ENCODE measurements at places on chromosomes 2 and 18. TPM values are rescaled to one million over a fixed set of nuclear protein-coding genes. Genes with fewer than 3 reads are reported as not detected.

DNA sequence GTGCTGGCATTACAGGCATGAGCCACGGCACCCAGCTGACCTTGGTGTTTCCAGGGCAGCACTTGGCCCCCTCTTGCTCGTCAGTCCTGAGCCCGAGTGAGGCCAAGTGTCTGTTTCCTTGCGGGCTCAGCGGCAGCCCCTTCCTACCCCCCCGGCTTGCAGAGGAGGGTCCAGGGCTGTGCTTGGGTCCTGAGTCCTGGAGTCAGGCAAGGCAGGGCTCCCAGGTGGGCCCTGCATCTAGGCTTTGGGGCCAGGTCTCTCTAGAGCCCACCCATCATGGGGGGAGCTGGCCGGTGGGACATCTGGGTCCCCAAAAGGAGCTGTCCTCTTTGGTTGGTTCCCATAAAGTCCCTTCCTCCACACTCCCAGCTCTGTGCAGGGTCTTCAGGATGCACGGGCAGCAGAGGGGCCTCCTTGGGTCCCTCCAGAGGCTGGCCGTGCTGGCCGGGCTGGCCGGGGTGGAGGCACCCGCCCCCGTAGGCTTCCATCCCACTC lies 63.7 kb upstream of the HPCAL1 start:
- DNase-seq = no peak

GRCh38 chr2:199307461-199307860 lies 150.3 kb downstream of the SATB2 start:
- no peak for DNase-seq

GRCh38 chr2:160920791-160921303 lies 239.4 kb upstream of the TANK start:
- DNase-seq = peak; percentile 78

GRCh38 chr2:226440127-226440918 lies 359.3 kb downstream of the IRS1 start:
- DNase-seq = no peak

Gene CELF4
- total RNA-seq = 0.79 TPM

- DNase-seq = no peak
These were observed 5.7 kb downstream of the FAM237A start for GRCh38 chr2:206647985-206648384.

Measured in urinary bladder (tissue), 4 donors.